ENCODE measurements at places on chromosomes 7 and 10.

DNA sequence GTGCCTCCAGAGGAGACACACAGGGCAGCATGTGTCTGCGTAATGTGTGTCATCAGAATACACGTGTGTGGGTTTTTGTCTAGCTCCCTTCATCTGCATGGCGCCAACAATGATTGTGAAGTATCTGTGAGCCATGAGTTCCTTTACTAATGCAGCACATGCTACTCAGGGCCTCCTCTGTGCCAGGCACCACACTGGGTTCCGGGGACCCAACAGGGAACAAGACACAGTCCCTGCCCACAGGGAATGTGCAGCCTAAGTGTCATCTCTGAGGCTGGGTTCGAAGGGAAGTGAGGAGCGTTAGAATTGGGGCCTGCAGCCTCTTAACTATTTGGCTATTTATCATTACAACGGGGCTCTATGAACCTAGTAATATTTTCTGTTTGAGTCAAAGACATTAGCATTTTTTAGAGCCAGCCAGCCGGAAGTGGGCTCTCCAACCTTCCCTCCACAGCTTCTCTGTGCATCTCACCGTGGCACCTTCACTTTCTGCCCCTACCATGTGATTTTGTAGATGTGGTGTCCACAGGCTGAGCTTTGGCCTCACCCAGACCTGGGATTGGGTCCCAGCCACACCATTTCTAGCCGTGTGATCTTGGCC is 43.9 kb upstream of the SRGN start:
- no peak for DNase-seq

DNA sequence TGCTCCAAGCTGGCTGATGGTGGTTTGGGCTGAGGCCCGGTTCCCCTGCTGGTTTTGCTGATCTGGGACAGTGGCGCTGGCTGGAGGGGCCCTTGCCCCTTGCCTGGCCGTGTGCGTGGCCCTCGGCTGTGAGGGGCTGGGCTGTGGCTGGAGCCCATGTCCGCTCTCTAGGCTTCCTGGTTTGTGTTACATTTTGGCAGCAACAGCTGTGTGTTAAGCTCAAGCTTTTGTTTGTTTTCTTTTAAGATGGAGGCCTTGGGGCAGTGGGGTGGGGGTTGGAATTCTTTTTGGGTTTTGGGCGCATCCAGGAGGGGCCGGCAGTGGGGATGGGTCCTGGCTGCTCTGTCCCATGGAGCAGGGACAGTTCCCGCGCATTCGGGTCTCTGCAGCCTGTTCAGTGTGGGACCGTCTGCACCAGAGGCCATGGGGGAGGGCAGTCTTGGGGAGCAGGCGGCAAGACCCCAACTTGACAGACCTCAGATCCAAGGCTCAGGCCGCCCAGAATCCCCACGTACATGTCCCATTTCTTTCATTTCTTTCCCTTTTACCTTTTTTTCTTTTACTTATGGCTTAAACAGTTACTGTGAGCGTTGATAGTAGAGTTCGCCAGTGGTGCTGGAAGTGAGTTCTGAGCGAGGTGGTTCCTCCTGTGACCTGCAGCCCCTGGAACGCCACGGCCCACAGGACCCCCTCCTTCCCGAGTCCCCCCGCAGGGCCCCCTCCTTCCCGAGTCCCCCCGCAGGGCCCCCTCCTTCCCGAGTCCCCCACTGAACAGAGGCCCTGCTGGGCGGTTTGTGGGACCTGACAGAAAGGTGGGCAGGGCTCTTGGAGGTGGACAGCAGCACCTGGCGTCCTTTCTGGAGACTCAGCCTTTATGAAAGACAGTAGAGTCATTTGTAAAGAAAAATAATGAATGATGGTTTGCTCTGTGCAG is 75.3 kb downstream of the INPP5A start:
- no peak for DNase-seq

- DNase-seq = no peak
Measured at GRCh38 chr10:88515235-88515634, 67.9 kb downstream of the RNLS start.

- no peak for DNase-seq
Measured at GRCh38 chr7:130148561-130148960, 56.6 kb downstream of the TMEM209 start.

GRCh38 chr7:15399441-15399840 is 162.4 kb downstream of the AGMO start:
- no peak for DNase-seq
